ENCODE measurements at places on chromosomes 16 and 17.

- DNase-seq = peak; percentile 97
Observed at GRCh38 chr17:70405492-70406220, 236.3 kb downstream of the KCNJ2 start.

DNA sequence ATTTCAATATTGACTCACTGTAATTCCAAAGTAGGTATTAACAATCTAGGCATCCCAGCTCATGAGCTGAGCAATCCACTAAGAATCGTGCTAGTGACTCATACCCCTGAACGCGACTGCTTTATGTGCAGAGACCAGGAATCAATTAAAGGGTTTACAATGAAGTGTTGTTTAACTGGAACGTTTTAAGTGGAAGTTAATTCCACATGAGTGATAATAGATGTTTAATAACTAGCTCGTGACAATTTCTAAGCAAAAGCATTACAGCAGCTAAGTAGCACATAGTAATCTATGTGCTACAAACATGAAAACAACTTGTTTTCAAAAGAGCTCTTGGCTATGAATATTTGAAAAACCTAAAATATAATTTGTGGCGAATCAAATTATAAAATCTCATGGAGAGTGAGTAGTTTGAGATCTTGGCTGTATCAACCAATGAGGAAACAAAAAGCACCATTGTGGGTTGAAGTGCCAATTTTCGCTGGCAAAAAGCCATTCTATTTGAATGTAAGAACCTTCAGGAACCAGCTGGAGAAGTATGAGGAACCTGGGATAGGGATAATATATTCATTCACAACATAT, 9.4 kb downstream of the GJC1 start:
- DNase-seq = peak; percentile 94

DNA sequence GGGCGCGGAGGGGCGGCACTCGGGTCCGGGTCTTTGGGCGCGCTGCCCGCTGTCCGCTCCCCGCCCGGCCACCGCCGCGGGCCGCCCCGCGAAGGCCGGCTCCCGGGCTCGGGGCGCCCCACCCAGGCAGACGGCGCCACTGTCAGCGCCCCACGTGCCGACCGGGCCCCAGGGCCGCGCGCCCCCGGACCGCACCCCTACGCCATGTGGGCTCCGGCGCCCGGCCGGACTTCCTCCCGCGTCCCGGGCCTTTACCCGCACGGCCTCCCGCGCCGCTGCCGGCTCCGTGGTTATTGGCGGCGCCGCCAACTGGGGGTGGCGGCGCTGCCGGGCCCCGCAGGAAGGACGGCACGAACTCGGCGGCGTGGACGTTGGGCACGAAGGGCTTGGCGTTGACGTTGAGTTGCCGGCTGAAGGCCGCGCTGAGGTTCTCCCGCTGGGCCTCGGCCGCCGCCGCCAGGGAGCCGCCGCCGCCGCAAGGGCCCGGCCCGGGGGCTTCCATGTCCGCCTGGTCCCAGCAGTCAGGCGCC, 577 bp downstream of the GSPT1 start:
- peak; percentile 26 for DNase-seq

DNA sequence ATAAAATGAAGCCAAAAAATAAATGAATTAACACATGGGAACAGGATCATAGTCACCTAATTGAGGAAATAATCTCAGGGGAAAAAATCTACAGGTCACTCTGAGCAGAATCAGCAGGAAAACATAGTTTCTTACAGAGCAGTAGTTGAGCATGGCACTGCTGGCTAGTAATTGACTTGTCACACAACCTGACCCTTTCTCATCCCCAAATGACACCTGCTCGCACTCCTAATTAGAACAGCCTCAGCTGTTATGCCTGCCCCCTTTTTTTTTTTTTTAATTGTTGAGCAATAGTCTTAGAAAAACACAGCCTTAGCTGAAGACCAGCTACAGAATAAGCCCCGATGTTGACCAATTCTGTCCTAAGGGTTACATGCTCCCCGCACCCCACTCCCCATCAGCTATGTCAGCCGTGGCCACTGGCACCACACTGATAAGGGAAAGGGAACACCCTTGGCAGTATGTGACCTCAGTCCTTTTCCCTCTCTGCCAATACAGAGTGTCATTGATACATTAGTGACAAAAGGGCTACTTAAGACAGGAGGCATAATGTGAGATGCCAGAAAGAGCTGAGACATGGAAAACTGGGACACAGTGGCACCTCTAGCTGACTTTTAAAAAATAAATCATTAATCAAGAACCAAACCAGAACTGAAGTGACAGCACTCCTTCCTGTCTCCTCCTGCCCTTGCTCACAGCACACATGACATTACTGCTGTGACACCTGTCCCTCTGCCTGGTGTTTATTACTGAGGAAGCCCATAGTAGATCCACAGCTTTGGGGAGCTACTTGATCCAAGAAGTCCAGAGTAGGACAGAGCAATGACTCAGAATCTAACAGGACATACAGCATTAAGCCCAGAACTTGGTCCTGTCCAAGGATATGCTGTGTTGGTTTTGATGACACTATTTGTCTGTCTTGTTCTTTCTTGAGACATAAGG, 41.7 kb downstream of the WDR59 start:
- DNase-seq = no peak

GRCh38 chr17:2335726-2336214, 487 bp downstream of the TSR1 start:
- peak; percentile 34 for DNase-seq

- DNase-seq = no peak
Observed at GRCh38 chr17:8555062-8555461, 75.5 kb downstream of the MYH10 start.

DNA sequence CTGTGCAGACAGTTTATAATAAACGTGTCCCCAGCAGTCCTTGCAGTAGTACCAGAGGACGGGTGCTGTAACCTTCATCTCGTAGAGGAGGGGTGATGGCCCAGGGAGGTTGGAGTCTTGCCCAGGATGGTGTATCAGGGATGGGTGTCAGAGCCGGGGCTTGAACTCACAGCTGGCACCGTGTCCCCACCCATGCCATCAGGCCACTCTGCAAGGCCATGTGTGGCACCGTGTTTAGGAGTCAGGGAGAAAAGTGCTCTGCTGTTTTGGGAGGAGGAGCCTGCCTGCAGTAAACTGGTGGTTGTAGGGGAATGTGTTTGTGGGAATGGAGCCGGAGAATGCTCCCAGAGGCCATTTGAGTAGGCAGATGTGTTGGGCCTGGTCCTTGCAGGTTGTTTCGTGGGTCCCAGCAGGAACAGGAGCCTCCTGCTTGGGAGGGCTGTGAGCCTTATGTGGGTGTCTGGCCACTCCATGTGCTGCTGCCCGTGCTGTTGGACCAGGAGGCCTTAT, 1.7 kb downstream of the ADORA2B start:
- DNase-seq = no peak

DNA sequence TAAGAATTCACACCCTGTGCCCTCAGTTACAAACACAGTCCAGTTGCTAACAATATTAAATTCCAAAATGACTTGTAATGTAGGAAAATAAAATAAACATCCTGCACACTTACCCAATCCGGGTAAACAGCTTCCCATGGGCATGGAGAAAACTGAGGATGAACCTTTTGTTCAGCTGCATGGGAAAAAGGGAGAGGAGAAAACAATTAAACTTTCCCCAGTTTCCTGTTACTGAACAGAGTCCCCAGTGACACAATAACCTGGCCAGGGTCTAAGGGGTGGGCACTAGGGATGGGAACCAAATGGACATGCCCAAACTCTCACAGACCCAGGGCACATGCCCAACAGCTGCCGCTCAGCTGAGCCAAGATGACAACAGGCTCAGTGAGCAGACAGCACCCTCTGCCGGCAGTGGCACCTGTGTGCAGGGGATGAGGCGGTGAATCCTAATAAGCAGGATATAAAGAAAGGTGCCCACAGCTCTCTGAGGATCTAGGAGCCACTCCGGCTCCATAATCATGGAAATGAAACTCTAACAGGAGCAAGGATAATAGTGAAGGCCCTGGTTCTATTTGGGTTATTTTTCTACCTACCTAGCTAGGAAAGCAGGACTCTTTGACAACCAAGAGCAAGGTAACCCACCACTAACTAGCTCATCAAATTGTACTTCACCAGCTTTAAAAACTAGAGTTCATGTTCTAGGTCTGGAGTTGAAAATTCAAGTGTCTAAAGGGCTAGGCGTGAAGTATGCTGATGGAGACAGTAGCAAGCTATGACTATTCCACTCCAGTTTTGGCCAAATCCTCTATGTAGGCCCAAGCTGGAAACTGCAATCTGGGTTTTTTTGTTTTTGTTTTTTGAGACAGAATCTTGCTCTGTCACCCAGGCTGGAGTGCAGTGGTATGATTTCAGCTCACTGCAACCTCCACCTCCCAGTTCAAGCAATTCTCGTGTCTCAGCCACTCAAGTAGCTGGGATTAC, 58.8 kb downstream of the SMG6 start:
- peak; percentile 87 for DNase-seq

DNA sequence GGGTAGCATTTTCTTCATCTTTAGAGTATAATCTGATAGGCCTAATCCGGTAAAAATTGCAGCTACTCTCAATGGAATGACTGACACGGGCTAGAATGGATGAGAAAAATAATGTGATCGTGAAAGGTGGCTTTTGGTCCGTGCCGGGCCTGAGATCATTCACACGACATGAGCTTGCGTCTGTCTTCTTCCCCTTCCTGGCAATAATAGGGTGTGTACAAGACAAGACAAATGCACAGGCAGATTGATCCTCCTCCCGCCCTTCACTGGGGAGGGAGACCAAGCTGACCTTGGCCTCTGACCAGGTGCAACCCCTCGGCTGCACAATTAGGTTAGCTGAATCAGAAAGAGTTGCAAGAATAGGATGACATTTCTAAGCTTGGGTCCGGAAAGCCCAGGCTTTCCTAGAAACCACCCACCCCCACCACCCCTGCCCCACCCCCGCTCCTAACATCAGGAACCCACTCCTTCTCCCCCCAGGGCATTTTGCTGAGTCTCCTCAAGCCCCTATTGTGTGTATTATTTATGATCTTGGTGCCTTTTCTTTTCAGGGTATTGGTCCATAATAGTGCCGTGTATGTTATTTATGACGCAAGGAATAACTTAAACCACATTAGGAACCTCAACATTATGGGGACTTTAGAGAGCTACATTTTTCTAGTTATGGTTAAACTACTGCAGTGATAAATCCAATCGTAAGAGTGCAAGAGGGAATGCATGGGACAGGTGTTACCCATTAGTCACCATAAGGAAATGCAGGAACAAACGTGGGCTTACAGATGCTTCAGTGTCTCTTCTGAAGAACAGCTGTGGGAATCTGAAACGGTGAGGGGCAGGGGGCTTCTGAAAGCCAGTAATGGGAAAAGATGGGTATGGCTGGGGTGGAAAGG, 540.1 kb upstream of the PSMD7 start:
- DNase-seq = no peak

GRCh38 chr17:17890773-17891759, 54.3 kb upstream of the SREBF1 start:
- peak; percentile 58 for DNase-seq

DNA sequence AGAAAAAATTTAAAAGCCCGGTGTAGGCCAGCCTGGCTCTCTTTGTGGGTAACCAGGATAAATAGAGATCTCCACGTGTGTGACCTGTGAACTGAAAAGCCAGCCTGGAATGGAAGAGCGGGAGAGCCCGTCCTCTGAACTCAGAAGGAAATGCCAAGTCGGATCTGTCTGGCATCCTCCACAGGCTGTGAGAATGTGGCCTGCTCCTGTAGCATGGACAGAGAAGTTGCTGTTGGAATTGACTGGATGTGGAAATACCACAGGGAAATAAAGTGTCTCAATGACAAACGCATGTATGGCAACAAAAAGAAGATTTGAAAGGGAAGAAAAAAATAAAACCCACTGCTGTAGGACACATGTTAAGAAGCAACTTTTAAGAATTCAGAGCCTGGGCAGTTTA, 6.7 kb downstream of the KLHL36 start:
- no peak for DNase-seq

DNA sequence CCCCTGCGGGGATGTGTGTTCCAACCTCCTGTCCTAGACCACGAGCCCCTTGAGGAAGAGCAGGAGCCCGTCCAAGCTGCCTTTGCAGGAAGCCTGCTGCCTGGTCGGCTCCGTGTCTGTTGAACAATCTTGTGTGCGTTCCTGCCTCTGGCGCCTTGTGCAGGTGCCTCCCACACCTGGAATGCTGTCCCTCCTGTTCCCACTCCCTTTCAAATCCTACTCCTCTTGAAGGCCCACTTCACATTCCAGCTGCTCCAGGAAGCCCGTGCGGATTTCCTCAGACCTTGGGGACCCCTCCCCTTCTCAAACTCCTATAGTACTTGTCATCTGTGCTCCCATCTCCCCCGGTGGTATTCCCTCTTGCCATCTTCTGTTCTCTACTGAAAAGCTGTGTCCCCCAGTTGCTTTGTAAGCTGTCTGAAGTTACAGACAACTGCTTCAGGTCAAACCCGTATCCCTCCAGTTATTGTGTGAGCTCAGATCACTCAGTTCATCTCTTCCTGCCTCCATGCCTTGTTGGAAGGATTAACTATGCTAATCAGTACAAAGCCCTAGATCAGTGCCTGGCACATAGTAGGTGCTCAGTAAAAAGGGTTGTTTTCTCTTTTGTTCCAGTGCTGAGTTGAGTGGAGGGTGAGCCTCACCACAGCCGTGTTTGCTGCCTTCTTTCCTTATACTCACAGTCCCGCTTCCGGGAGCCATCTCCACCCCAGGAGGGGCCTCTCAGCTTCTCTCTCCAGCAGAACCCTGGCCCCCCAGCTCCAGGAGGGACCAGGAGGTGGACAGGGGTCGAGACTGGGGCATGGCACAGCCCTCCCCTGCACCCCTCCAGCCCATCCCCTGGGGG, 241.8 kb upstream of the CIBAR2 start:
- DNase-seq = no peak

- peak; percentile 77 for DNase-seq
Observed at GRCh38 chr17:6666077-6666521, 14.5 kb downstream of the C17orf100 start.

DNA sequence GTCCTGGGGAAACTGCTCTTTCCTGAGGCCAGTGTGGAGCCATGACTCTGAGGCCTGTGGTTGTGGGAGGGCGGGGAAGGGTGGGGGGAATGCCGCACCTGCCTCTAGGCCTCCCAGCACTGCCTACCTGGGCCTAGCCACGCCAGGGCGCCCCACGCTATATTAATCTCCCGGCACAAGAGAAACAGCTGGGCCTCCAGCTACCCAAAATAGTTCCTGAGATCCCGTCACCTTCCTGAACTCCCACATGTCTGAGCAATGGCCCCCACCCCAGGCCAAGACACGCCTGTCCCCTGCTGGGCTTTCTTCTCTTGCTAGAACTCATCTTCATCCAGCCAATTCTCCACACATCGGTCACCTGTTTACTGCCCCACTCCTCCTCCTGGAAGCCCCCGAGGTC, 13.0 kb upstream of the MTSS2 start:
- no peak for DNase-seq

Data from fibroblast of skin of back (primary cell).